ENCODE measurements at places on chromosomes 16 and 17. TPM values are rescaled to one million over a fixed set of nuclear protein-coding genes. Genes with fewer than 3 reads are reported as not detected.

The CCL3 gene
- total RNA-seq: 2.4 TPM

DNA sequence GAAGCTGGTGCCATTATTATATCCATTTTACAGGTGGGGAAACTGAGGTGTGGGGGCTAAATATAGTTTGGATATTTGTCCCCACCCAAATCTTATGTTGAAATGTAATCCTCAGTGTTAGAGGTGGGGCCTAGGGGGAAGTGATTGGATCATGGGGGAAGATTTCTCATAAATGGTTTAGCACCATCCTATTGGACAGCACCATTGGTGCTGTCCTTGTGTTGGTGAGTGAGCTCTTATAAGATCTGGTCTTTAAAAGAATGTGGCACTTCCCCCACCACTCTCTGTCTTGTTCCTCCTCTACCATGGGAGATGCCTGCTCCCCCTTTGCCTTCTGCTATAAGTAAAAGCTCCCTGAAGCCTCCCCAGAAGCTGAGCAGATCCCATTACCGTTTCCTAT lies 119.8 kb upstream of the SEC14L1 start:
- H3K4me1 ChIP-seq: no peaks in the 10 kb centered on the region
- no peaks in the 10 kb centered on the region for H3K27me3 ChIP-seq
- no peaks in the 10 kb centered on the region for H3K36me3 ChIP-seq

The CCL4L2 gene
- 1.8 TPM for total RNA-seq

GRCh38 chr16:82651921-82652601 lies 25.3 kb downstream of the CDH13 start:
- H3K4me1 ChIP-seq: no peaks in the 10 kb centered on the region
- no peaks in the 10 kb centered on the region for H3K36me3 ChIP-seq
- no peak overlapping the region for H3K4me3 ChIP-seq
- H3K27ac ChIP-seq: no peak overlapping the region
- peak; percentile 9 for DNase-seq

The KRT20 gene
- total RNA-seq: 2.1 TPM

- no peaks in the 10 kb centered on the region for H3K27me3 ChIP-seq
- no peak for DNase-seq
- H3K4me3 ChIP-seq: no peak overlapping the region
- H3K27ac ChIP-seq: no peak overlapping the region
- H3K36me3 ChIP-seq: no peaks in the 10 kb centered on the region
Measured at GRCh38 chr17:33992113-33992512, 263.0 kb upstream of the CCL2 start.

GRCh38 chr16:85048921-85049562 lies 21.4 kb downstream of the KIAA0513 start:
- DNase-seq: no peak
- no peak overlapping the region for H3K4me3 ChIP-seq
- no peaks in the 10 kb centered on the region for H3K27me3 ChIP-seq
- peaks cover 23% of the 10 kb centered on the region for H3K4me1 ChIP-seq
- no peak overlapping the region for H3K27ac ChIP-seq

The PRR35 gene
- not detected for total RNA-seq

DNA sequence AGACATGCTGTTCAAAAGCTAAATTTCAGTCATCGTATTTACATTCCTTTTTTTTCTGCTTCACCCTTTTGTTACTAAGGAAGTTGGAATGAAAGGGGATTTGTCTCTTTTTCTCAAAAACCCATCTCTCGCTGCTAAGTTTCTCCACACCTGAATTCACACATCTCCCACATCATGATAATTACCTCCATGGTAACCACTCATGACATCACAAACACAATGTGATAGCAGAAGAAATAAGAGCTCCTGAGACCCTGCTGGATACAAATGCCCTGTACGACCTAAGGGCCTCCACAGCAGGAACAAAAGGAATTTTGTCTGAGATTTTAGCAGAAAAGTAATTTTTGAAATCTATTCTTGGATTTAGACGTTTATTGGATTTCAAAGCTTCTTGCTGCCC lies 82.6 kb upstream of the GNAO1 start:
- peaks cover 6% of the 10 kb centered on the region for H3K4me1 ChIP-seq
- no peak overlapping the region for H3K4me3 ChIP-seq
- DNase-seq: no peak
- no peaks in the 10 kb centered on the region for H3K36me3 ChIP-seq
- no peak overlapping the region for H3K27ac ChIP-seq

The ALOX12B gene
- not detected for total RNA-seq

DNA sequence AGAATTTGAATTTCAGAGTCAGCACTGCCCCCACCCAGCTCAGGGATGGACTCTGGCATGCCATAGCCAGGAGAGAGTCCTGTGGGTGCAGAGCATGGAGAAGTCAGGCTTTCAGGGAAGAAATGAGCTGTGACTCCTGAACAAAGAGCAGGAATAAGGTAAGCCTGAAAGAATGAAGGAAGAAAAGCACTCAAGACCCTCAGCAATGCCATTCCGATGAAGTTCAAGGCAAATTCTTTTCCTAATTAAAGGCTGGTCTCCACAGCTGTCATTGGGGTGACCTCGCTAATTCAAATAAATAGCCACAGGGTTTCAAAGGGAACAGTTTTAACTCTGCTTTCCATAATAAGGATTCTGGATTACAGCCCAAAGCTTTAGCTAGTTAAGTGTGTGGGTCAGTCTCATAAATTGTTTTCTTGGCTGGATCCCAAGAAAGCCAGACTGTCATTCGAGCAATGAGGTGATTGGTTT lies 31.7 kb downstream of the TOM1L2 start:
- H3K4me3 ChIP-seq: no peak overlapping the region
- H3K36me3 ChIP-seq: no peaks in the 10 kb centered on the region
- no peaks in the 10 kb centered on the region for H3K4me1 ChIP-seq
- no peaks in the 10 kb centered on the region for H3K27me3 ChIP-seq
- no peak for DNase-seq
- peak overlapping the region; percentile 38 for H3K27ac ChIP-seq

DNA sequence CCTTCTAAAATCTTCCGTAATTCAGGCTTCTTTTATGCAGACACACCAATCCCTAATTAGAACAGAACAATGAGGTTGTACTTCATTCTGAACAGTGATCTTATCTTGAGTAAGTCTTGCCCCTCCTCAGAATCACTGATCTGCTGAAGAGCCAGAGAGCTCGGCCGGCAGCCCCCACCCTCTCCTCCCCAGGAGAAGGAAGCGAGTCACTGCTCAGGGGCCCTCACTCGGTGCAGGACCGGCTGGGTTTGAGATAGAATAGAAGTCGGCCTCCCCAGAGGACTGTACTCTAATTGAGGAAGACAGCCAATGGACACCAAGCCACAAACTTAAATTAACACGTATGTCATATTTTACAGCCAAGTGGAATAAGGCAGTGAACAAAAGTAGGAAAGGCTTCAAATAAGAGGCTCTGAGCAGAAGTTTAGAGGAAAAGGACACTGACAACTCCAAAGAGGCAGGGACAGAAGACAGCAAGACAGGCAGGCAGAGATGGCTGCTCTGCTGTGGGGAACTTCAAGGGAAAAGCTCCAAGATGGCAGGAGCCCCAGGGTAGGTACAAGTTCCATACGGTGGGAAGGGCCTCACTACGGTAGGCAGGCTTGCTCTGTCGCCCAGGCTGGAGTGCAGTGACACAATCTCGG lies 18.6 kb downstream of the CREBBP start:
- H3K27ac ChIP-seq: peak overlapping the region; percentile 22
- no peak overlapping the region for H3K4me3 ChIP-seq
- H3K36me3 ChIP-seq: no peaks in the 10 kb centered on the region
- no peaks in the 10 kb centered on the region for H3K27me3 ChIP-seq
- H3K4me1 ChIP-seq: no peaks in the 10 kb centered on the region
- DNase-seq: no peak

The GAS2L2 gene
- total RNA-seq: not detected

- no peak overlapping the region for H3K4me3 ChIP-seq
- H3K27me3 ChIP-seq: peaks cover 26% of the 10 kb centered on the region
- H3K4me1 ChIP-seq: peaks cover 44% of the 10 kb centered on the region
- no peak for DNase-seq
- H3K36me3 ChIP-seq: no peaks in the 10 kb centered on the region
Measured at GRCh38 chr16:49837688-49838410, 18.1 kb downstream of the ZNF423 start.

GRCh38 chr17:40499551-40500189 lies 1.8 kb downstream of the TNS4 start:
- no peaks in the 10 kb centered on the region for H3K27me3 ChIP-seq
- no peaks in the 10 kb centered on the region for H3K36me3 ChIP-seq

GRCh38 chr16:53949715-53950410 lies 245.9 kb downstream of the FTO start:
- no peaks in the 10 kb centered on the region for H3K36me3 ChIP-seq
- no peaks in the 10 kb centered on the region for H3K27me3 ChIP-seq
- no peak overlapping the region for H3K27ac ChIP-seq
- DNase-seq: no peak
- no peak overlapping the region for H3K4me3 ChIP-seq
- H3K4me1 ChIP-seq: peaks cover 12% of the 10 kb centered on the region

DNA sequence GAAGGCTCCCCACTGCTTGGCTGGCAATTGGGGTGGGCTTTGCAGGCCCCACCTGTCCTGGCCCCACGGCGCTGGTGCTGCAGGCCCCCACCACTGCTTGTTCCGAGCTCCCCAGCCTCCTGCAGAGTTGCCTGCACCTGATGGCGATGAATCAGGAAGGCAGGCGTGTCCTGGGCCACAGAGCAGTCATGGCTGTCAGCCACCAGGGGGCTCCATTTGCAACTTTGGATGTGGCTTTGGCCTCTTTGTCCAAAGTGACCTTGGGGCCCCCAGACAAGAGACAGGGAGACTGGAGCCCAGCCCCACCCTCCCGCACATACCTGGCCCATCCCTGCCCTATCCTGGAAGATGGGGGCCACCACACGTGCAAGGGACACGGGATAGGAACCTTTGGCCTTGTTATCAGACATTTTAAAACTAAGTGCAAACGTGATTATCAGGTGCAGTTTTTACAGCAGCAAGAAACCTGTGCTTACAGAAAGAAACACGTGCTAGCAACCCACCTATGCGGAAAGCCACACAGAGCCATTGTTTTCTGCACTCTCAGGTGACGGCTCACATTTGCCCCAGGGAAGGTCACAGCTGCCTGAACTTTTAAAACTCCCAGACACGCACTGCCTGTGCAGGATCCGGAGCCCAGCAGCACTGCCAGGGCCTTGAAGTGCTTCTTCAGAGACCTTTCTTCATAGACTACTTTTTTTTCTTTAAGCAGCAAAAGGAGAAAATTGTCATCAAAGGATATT lies at the start of gene DNASE1:
DNASE1 (plus strand) TSS at position 443 of the 743 bp plus-strand sequence. CDS start 683 bp downstream, outside the sequence.
- H3K27ac ChIP-seq: no peak within 1 kb of the TSS
- H3K4me3 ChIP-seq: no peak within 1 kb of the TSS
- peaks cover 4% of the 10 kb centered on the region for H3K36me3 ChIP-seq
- H3K4me1 ChIP-seq: no peaks in the 10 kb centered on the region

DNA sequence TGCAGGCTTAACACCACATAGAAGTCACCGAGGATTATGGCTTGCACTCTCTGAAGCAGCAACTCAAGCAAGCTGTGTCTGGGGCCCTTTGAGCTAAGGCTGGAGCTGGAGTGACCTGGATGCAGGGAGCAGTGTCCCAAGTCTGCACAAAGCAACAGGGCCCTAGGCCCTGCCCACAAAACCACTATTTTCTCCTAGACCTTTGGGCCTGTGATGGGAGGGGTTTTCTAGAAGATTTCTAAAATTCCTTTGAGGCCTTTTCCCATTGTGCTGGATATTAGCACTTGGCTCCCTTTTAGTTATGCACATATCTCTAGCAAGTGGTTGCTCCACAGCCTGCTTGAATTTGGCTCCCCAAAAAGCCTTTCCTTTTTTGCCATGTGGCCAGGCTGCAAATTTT lies 44.5 kb downstream of the KCNJ16 start:
- no peak for DNase-seq
- no peak overlapping the region for H3K27ac ChIP-seq
- no peaks in the 10 kb centered on the region for H3K36me3 ChIP-seq
- H3K4me3 ChIP-seq: no peak overlapping the region
- H3K4me1 ChIP-seq: no peaks in the 10 kb centered on the region

DNA sequence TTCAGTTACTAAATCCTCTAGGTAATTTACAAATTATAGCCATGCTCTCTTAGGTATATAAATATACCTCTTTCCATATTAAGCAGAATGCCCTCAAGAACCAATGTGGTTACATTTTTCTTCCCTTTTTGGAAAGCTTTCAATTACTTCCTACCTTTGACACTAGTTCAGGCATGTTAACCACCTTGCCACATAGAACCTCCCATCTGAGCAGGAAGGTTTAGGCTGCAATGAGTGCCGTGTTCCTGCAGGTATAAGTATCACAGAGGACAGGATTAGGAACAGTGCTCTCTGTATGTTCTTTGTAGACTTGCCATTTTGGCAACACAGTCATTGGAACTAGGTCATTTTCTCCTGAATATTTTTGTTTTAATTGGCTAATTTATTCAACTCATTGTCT lies 20.1 kb downstream of the KRT25 start:
- no peak for DNase-seq
- H3K27me3 ChIP-seq: no peaks in the 10 kb centered on the region
- no peaks in the 10 kb centered on the region for H3K4me1 ChIP-seq
- H3K4me3 ChIP-seq: no peak overlapping the region
- no peak overlapping the region for H3K27ac ChIP-seq

- no peak for DNase-seq
- H3K4me3 ChIP-seq: no peak overlapping the region
- H3K36me3 ChIP-seq: no peaks in the 10 kb centered on the region
- no peak overlapping the region for H3K27ac ChIP-seq
- H3K27me3 ChIP-seq: no peaks in the 10 kb centered on the region
Measured at GRCh38 chr16:89969741-89970410, 21.3 kb downstream of the DEF8 start.

DNA sequence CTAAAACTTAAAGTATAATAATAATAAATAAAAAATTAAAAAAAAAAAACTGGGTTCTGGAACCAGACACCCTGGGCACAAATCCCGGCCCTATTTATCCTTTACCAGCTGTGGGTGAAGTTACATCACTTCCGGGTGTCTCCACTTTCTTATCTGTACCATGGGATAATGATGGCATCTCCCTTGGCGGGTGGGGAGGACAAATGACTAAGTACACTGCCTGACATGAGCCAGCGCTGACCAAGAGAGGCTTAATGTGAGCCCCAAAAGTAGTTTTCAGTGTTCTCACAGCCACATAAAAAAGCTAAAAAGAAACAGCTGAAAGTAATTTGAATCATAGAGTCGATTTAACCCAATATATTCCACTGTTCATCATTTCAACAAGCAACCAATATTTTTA lies 424.9 kb downstream of the SOX9 start:
- peaks cover under 1% of the 10 kb centered on the region for H3K4me1 ChIP-seq
- no peak overlapping the region for H3K27ac ChIP-seq
- H3K36me3 ChIP-seq: no peaks in the 10 kb centered on the region
- DNase-seq: no peak
- H3K27me3 ChIP-seq: no peaks in the 10 kb centered on the region

- H3K36me3 ChIP-seq: no peaks in the 10 kb centered on the region
- peak; percentile 38 for DNase-seq
- no peak overlapping the region for H3K4me3 ChIP-seq
- H3K27ac ChIP-seq: no peak overlapping the region
- H3K4me1 ChIP-seq: peaks cover 11% of the 10 kb centered on the region
- no peaks in the 10 kb centered on the region for H3K27me3 ChIP-seq
Measured at GRCh38 chr16:85842848-85843247, 43.4 kb downstream of the COX4I1 start.

- no peak for DNase-seq
- H3K27me3 ChIP-seq: no peaks in the 10 kb centered on the region
- no peak overlapping the region for H3K4me3 ChIP-seq
- no peaks in the 10 kb centered on the region for H3K4me1 ChIP-seq
Measured at GRCh38 chr17:27862840-27863239, 30.3 kb downstream of the LYRM9 start.

GRCh38 chr17:19411631-19412030 lies 599 bp downstream of the RNF112 start:
- no peak for DNase-seq
- H3K27ac ChIP-seq: peak overlapping the region; percentile 41
- no peaks in the 10 kb centered on the region for H3K36me3 ChIP-seq
- no peaks in the 10 kb centered on the region for H3K4me1 ChIP-seq
- no peaks in the 10 kb centered on the region for H3K27me3 ChIP-seq
- H3K4me3 ChIP-seq: peak overlapping the region; percentile 36
